ENCODE measurements at places on chromosomes 3 and 15.

GRCh38 chr15:101394056-101394630, 95.4 kb downstream of the PCSK6 start:
- DNase-seq: no peak

DNA sequence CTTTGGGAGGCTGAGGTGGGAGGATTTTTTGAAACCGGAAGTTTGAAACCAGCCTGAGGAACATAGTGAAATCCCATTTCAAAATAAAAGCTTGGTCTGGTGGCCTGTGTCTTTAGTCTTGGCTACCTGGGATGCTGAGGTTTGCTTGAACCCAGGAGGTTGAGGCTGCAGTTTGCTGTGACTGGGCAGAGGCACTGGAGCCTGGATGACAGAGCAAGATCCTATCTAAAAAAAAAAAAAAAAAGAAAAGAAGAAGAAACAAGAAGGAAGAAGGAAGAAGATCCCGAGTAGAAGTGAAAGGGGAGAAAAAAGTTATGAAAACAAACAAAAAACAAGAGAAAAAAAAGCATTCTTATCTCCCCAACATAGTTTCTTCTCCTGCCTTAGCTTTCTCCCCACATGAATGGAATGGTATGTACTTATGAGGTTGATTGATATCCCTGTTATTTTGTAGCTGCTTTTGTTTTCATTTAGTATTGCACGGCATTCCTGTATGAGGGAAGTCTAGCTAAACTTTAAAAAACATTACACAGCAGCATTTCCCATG, 42.4 kb downstream of the TMEM40 start:
- DNase-seq: no peak

GRCh38 chr3:279325-279724, 82.8 kb downstream of the CHL1 start:
- no peak for DNase-seq

GRCh38 chr15:45185903-45186770, 1.6 kb downstream of the SHF start:
- DNase-seq: no peak

DNA sequence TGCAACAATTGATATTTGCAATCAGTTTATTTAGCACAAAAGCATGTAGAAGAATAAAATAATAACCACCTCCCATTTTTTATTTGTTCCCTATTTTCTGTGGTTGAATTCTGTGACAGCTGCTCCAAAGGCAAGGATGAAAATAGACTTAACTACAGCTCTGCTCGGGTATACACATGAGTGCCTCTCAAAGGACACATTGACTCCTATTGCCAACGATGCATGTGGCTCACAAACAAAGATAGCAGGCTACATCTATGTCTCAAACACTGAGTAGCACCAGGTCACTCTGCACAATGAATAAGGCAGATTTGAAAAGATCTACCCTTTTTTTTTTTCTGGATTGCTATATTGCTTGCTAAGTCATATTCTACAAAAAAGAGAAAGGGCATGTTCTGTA, 612.9 kb downstream of the ROBO1 start:
- DNase-seq: no peak

DNA sequence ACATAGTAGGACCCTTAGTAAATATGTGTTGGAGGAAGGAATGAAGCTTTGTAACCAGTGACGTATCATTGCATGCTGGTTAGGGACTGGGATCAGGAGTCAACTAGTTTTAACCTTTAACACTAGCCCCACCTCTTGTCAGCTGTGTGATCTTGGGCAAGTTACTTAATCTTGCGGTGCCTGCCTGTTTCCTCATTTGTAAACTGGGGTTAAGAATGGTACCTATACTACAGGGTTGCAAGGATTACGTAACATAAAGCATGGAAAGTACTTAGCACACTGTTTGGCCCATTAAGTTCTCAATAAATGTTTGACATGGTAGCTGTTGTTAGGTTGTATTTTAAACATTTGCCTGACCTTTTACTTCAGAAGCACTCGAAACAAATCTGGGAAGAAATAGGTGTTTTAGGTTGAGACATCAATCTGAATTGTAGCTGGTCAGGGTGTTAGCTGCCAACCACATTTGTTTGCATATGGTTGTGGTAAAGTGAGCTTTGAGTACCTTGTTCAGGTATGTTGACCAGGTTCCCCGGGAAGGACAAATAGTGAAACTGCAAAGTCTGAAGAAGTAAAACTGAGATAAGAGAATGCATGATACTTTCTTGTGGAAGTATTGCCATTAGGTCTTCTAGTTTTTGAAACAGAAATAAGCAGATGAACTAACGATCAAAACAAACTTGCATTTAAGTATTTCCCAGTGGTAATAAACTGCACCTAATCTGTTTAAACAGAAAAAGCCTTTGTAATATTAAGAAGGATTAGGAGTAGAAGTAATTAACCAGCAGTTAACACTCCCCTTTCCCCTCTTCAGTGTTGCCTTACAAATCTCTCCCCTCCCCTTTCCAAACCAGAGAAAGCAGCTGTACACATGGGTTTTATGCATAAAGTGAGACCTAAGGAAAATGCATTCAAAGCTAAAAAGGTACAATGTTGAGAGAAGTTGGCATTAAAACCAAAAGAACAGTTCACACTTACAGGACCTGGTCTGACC, 25.8 kb upstream of the SCAANT1 start:
- DNase-seq: peak; percentile 86

DNA sequence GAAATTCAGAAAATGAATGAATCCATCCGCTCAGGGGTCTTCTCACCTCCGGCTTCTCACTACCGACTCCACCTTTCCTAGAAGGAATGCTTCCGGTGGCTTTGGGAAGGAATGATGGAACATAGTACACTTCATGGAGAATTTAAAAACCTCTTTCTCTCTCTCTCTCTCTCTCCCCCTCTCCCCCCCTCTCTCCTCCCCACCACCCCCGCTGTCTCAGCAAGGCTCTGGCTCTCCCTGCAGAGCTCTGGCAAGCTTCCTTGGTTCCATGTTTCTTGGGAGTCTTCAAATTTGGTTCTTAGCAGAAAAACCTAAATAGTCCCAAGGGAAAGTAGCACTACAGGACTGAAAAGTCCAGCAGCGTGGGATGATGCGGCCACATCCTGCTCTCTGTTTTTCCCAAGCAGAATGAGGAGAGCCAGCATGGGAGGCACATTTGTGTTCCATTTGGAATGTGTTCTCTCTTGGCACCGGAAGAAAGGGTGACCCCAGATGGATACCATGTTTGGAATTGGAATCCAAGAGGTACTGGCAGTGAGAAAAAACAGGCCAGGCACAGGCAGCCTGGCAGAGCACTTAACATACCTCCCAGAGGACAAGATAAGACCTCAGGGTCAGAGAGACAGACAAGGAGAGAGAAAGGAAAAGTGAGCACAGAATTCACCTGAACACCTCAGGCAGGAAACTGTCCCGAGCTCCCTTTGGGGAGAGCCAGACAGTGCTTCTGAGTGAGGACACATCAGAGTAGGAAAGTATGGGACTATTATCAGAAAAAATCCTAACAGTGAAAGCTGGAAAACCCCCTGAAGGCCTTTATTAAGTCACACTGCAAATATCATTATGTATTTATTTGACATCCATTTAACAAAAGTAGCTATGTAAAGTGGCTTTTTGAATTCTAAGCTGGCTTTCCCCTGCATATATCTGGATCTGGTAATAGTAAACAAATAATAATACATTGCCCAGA, at the start of gene POPDC2:
TSS of gene POPDC2 (minus strand) at position 116 of the 967 bp plus-strand sequence. CDS start 166 bp downstream, outside the sequence.
- DNase-seq: no peak

- no peak for DNase-seq
These were observed 54.6 kb upstream of the VILL start for GRCh38 chr3:37935756-37936666.

DNA sequence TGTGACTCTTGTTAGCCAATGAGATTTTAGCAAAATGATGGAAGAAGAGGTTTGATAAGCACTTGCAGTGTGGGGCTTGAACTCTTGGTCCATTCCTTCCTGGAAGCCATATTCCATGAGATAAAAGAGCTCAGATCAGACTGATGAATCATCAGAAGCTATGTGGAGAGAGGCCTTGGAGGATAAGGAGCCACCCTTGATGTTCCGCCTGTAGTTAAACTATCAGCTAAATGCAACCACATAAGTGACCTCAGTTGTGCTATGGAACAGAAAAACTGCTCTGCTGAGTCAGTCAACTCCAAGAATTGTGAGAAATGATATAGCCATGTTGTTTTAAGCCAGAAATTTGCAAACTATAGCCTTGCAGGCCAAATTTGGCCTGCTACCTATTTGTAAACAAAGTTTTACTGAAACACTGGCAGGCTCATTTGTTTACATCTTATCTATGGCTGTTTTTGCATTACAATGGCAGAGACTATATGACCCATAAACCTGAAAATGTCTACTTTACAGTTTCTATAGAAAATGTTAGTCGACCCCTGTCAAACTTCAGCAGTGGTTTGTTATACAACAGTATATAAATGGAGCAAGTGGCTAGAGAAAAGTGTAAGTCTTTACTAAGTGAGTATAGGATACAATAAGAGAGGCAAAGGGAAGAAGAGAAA, 27.6 kb upstream of the GAP43 start:
- no peak for DNase-seq

DNA sequence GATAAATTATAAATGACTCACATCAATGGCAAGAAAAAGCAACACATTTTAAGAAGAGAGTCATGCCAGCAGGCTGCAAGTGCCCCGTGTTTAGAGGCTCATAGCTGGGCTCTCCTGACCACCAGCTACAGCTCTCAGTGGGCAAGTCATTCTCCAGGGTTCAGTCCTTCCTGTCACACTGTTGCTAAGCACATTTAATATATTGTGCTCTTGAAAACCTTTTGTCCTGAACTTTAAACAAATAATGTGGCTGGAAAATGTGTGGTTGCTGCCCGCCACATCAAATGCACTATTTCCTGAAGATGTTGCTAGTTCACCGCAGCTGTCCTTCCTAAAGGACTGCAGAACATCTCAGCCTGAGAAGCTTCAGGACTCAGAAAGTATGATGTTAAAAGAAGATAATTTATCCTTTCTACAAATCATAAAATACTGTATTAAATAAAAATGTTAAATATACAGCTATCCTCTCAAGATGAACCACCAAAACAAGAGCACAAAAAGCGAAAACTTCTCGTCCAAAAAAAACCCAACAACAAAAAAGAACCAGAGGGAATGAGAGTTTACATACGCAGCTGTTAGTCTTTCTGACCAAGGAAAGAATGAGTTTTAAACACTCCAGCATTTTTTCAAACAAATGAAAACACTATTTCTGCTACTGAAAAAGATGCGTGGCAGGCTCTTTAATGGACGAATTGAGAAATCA, 951 bp downstream of the TARS3 start:
- no peak for DNase-seq

GRCh38 chr15:39455471-39455991, 125.3 kb upstream of the THBS1 start:
- DNase-seq: no peak

DNA sequence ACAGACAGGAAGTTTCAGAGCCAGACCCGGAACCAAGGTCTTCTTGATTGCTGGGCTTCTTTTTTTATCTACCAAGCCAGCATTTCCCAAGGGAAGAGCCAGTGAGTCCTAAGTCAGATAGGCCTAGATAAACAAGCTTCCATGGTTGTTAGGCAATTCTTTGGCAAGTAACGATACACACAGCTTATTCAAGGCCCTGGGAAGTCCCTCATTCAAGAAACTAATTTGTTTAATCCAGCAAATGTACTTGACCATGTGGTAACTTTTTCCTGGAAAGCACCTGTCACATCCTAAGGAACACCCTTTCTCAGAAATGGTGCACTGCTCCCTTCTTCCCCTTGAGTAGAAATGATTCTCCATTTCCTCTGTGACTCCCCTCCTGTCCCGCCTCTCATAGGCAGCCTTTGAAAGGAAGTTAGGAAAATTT, 209.9 kb downstream of the ITPR1 start:
- no peak for DNase-seq

DNA sequence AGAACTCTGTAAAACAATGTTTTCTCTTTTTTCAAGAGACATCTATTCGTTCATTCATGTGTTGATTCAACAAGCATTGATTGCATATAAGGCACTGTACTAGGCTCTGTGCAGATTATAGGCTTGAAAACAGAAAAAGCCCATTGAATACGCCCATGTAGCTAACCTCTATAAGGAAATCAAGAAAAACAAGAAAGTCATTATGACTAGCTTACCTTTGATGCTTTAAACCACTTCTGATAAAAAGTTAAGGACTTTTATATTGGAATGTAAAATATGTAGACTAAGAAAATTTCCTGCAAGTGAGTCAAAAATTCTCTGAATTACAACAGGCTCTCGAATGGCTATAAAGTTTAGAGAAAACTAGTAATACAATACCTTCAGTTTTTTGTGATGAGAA, 92.5 kb downstream of the BDH1 start:
- DNase-seq: no peak

- DNase-seq: no peak
These were observed 30.8 kb downstream of the MUC20 start for GRCh38 chr3:195751560-195751959.

DNA sequence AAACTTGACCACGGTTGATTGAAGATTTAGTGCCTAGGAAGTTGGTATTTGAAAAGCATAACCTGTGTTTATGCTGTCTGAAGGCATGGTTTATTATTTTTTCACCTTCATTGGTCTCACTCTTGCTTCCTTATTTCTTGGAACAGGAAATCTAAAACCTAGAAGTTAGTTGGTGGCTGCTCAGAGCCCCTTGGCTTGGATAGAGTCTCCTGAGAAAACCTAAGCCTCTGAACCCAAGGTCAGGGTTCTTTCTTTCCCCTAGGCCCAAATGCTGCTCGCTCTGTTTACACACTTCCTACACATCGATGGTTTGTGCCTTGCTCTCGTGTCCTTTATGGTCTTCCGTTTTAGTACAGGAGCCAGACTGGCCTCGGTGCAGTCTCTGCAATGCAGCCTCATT, 82.2 kb downstream of the TRAK1 start:
- no peak for DNase-seq

GRCh38 chr15:72858205-72858604, 74.6 kb upstream of the ADPGK start:
- DNase-seq: no peak

- no peak for DNase-seq
These were observed 63.3 kb downstream of the WNT5A start for GRCh38 chr3:55423782-55424181.

- no peak for DNase-seq
These were observed 1.4 kb downstream of the GLCE start for GRCh38 chr15:69161878-69162213.

- DNase-seq: no peak
These were observed 127.3 kb upstream of the PRICKLE2 start for GRCh38 chr3:64352639-64352992.

- no peak for DNase-seq
These were observed 9.3 kb downstream of the VEPH1 start for GRCh38 chr3:157493627-157494550.
